ENCODE measurements at places on chromosomes 6 and 20.
A peak's percentile ranks its signal among the peaks of the same experiment; 100 is the strongest.

GRCh38 chr6:95135182-95135581, 442.2 kb upstream of the MANEA start:
- DNase-seq, result no peak

DNA sequence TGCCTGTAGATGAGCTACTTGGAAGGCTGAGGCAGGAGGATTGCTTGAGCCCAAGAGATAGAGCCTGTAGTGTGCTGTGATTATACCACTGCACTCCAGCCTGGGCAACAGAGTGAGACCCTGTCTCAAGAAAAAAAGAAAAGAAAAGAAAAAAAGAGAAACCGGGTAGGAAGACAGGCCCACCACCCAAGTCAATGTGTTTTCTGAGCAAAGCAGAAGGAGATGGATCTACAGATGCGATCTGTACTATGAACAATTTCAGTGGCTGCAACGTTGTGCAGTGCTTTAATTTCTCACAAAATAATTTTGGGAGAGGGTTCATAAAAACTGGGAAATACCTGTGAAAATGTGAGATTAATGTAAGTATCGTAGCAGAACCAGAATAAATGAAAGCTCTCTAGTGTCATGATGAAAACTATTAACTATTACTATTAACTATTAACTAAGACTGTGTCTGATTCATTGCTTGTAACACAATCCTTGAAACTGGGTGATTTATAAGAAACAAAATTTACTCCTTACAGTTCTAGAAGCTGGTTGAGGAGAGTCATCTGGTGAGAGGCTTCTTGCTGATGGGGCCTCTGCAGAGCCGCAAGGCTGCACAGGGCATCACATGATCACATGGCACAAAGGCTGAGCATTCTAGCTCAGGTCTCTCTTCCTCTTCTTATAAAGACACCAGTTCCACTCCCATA, 233.1 kb upstream of the ZNF217 start:
- DNase-seq, result no peak

DNA sequence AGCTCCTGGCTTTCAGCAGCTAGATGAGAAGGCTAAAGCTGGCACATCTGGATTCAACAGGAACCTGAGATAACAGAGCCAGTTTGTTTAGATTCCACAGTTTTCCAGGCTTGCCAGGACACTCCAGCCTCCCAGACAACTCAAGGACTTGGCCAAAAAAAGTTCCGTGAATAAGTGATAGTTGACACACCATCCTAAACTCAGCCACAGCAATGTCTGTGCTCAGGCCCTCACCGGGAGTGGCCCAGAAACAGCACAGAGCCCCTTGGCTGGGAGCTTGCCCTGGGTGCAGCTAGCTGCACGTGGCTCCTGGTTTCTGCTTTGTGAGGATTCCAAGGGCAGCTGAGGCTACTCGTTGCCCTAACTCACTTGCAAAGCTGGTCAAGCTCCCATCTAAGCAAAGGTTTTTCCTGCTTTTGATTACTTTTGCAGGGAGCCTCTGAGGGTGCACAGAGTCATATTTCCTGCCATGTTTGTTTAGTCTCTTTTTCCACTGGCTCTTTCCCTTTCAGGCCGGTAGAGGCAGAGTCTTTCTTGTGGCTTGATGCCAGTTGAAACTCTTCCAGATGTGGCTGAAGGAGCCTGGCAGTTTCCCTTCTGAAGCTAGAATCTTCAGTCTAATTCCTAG, 118.3 kb upstream of the ECI2 start:
- DNase-seq, result no peak

- DNase-seq, result no peak
Observed at GRCh38 chr20:51945177-51945576, 142.9 kb upstream of the SALL4 start.

DNA sequence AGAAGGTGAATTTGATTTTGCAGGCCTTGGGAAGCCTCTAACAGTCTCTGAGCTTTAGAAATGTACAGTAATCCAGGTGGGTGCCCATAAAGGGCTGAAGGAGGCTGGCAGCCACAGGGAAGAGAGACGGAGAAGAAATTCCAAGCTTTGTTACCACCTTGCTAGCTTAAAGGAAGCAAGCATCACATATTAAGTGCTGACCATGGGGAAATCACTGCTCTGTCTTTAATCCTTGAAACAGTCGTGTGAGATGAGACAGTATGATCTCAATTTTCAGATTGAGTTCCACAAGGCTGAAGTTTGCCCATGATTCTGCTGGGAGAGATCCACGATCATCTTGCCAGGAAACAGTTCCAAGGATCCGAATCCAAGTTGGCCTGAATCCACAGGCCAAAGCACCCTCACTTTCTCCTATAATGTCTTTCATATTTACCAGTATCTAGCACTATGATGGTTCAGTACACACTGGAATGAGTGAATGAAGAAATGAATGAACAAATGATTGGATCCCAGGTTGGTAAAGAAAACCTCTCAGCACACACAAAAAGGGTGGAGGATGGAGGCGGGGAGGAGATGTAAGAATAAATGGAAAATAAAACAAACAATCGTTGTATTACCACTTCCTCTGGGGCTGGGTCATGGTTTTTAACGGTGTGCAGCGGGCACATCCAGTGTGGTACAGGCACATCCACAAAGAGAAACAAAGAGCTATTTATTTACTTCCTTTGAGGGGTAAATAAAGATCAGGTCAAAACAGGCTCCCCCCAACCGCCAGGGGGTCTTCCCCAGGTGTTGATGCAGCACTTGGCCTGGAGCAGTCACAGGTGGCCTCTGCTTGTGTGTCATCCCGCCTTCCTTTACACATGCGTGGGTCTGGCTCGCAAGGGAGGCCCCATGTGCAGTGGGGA, 28.2 kb upstream of the TAF8 start:
- no peak for DNase-seq

- DNase-seq, result no peak
Observed at GRCh38 chr6:113616701-113617274, 240.4 kb upstream of the MARCKS start.

DNA sequence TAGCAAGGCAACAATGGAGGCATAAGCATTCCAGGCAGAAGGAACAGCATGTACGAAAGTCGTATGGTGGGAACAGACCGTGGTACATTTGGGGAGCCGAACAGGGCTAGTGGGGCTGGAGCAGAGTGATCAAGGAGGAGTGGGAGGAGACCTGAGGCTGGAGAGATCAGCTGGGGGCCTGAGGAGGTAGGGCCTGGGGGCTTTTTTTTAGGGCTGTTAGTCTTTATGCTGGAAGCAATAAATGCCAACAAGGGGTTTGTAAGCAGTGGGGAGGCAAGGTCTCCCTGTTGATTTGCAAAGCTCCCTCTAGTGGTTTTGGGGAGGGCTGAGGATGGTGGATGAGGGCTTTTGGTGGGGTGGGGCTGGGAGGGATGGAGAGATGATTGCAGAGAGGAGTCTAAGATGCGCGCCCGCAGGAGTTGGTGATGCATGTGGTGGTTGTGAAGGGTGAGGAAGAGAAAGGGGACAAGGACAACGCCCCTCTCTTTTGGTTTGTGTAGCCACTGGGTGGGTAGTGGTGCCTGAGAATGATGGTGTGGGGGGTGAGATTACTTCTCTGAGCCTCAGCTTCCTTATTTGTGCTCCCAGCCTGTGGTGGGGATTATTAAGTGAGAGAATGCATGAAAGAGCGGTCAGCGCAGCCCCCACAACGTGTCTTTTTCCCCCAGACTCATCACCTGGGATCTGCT, 74.1 kb upstream of the TOX2 start:
- DNase-seq, result no peak

DNA sequence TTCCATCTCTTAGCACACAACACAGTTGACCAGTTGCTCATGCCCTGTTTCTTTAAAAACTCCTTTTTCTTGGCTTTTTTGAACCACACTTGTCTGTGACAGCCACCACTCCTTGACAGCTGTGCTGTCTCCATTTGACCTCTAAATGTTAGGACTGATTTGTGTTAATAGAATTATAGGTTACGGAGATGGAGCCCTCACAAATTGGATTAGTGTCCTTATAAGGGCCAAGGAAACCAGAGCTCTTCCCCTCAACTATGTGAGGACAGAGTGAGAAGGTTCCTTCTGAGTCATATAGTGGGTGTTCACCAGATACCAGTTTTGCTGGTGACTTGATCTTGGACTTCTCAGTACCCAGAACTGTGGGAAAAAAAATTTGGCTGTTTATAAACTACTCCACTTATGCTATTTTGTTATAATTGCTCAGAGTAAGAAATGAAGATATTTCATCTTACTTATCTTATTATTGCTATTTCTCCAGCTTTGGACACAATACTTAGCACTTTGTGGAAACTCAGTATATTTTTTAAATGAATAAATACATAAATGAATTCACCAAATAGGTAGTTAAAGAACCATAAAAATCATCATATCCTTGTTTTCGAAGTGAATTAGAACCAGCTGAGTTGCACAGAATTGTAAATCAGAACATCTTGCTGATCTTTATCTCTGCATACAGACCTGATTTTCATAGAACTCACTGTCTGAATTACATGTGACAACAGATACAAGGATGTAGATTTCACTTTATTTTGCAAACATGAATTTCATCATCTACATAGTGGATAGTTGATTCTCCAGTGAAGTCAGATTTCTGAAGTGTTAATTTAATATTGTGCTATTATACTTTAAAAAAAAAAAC, 598.5 kb upstream of the IRAK1BP1 start:
- no peak for DNase-seq

DNA sequence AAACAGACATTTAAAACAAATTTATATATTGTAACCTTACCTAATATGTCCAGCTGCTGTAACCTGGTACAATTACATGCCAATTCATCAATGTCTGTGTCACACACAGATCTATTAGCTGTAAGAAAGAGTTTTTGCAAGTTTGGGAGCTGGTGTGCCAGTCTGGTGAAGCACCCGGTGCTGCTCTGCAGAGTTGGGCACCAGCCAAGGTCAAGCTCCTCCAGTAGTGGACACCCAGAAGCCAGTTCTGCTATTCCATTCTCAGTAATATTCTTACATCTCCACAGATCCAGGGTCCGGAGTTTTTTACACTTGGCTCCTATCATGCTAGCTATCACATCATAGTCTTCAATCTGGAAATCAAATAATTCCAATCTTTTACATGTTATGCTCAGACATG, 41.0 kb downstream of the POU3F2 start:
- DNase-seq, result no peak

DNA sequence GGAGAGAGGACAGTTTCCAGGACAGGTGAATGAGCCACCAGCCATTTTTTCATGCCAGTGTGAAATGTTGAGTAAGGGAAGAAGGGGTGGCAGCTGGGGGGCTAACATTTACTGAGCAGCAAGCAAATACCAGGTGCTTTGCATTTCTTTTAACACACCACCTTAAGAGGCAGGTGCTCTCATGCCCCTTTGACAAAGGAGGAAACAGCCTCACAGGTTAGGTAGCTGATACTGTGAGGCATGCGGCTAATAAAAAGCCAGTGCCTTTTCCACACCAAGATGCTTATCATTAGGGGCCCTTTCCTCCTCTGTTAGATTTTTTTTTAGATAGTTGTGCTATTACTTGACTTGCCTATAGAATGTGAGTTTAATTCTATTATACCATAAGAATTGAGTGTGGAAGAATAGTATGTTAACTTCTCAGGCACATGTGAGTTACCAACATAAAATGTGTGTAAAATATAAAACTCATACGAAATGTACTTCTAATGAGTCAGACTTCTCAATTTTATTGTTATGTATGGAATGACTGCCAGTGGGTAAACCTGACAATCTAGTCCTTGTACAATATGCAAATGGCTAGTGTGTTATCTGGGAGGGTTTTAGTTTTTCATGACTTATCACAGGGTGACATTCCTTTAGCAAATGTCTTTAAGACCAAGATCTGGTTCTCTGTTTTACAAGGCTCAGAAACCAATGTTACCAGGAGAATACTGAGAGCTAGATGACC, 260.0 kb downstream of the TMEM242 start:
- DNase-seq, result no peak

- peak; percentile 15 for DNase-seq
Observed at GRCh38 chr20:14334306-14334930, 3.0 kb downstream of the FLRT3 start.

DNA sequence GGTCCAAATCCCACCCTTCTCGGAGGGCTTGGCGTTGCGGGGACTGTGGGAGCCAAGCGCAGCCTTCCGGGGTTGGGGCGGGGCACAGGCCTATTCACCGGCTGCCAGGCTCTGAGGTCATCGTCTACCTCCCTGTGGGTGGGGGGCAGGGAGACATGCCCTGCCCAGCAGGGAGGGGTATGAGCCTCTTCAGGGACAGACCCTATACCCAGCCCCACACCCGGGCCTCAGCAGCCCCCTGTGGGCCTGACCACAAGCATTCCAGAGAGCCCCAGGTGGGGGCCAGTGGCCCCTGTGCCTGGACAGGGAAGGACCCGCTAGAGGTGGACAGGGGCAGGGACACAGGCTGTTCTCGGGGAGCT, 11.6 kb downstream of the LAMA5 start:
- no peak for DNase-seq

- no peak for DNase-seq
Observed at GRCh38 chr20:38369389-38369788, 23.1 kb downstream of the LBP start.

- no peak for DNase-seq
Observed at GRCh38 chr6:144856622-144857021, 571.5 kb downstream of the UTRN start.

- DNase-seq, result no peak
Observed at GRCh38 chr6:150937132-150937906, 71.8 kb downstream of the MTHFD1L start.

DNA sequence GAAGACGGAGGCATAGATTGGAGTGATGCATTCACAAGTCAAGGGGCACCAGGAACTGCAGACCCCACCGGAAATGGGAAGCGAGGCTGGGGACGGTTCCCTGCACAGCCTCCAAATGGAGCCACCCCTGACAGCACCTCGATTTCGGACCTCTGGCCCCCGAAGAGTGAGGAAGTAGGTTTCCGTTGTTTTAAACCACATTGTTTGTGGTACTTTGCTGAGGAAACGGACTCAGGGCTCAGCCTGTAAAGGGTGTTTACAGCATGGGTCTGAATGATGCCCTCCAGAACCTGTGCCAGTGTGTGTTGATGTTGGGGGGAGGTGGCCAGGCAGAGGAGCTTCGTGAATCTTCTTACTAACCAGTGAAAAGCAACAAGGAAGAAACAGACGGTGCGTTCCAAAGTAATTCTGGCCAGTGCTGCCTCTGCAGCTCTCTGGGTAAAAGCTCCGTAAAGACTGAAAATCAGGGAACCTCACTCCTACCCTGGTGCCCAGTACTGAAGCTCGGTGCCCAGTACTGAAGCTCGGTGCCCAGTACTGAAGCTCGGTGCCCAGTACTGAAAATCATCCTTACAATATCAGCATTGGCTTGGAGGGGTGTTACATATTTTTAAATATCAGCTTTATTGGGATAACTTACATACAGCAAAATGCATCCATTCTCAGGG, 30.1 kb upstream of the CCR6 start:
- DNase-seq, result no peak

DNA sequence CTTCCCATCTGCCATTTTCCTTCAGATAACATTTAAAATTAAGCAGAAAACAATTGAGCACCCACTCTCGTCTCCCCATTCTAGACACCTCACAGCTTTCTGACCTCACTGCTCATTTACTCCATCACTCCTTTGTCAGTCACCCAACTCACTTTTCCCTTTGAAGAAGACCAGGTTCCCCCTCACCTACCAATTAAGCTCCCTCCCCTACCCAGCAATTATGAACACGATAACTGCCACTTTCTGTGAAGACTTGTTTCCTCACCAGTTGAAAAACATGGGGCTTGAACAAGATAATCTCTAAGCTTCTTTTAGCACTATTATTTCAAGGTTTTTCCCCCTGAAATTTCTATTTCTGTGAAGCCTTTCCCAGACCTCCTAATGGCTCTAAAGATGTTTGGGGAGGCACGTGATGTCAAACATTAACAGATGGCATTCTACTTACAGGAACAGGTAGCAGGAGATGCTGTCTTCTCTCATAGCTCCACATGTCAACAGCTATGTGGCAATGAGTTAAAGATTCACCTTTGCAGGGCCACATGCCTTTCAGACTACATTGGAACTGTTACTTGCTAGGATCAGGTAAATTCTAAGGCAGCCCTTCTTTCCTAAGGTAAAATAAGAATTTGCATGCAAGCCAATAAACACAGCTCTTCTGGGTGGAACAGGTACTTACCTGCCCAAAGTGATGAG, 24.8 kb upstream of the SLA2 start:
- no peak for DNase-seq
